ENCODE measurements at places on chromosomes 2 and 18. TPM values are rescaled to one million over a fixed set of nuclear protein-coding genes. Genes with fewer than 3 reads are reported as not detected.

DNA sequence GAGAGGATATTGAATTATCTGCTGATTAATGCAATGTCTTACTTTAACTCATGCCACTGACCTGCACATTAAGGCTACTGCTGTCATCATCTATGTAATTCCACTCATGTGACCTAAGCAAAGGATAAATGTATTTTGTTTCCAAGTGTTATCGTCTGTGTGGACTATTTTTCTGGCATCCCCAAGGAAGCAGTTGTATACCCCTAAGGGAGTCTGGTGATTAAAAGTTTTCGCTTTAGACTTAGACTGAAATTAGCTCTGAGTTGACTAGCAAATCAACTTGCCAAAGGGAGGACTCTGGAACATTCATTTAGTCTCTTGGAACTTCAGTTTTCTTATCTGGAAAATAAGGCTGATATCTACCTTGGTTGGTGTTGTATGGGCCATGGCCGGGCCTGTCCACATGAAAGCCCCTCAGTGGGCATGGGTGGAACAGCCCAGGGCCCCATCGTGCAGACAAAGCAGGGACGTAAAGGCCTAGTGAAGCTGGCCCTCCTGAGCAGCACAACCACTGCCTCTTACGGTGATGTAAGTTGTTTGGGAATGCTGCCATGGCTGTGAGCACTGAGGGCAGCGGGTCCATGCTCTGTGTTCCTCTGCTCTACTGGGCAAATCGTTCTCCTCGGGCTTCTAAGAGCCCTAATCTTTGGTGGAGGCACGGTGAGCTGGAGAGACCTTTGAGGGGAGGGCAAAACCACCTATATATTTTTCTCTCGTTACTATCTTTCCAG is 144.4 kb upstream of the RNF152 start:
- no peak for DNase-seq

GRCh38 chr2:28053597-28053996 is 163.1 kb downstream of the BABAM2 start:
- no peak for DNase-seq

DNA sequence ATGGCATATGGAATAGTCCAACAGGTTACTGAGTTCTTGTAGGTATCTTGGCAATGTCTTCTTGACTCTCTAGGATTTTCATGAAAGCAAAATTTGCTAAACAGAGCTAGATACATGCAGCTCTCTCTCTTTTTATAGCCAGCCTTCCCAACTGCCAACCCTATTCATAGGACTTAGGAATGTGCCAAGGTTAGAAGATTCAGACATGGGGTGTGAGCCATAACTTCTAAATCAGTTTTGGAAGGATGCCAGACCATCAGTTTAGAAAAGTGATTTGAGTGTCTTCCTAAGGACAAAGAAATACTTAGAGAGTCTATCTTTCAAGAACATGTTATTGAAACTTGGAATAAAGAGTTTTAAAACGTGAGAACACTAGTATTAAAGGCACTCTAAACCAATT is 619.5 kb upstream of the FANCL start:
- DNase-seq, result no peak

DNA sequence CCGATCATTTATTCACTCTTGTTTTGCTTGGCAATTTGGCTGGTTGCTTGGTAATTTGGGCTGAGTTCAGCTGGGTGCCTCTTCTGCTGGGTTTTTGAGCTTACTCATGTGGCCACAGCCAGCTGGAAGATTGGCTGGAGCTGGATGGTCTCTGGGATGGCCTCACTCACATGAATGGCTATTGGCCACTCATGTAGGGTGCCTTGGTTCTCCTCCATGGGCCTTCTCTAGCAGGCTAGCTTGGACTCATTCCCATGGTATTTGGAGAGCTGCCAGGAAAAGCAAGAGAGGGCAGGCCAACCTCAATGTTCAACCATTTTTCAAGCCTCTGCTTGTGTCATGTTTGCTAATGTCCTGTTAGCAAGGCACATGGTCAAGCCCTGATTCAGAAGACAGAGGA is 16.9 kb downstream of the ZAP70 start:
- DNase-seq, result no peak

GRCh38 chr2:121570036-121570666 is 39.5 kb downstream of the RNU4ATAC start:
- no peak for DNase-seq

GRCh38 chr18:79862562-79862961 is 64.8 kb downstream of the KCNG2 start:
- DNase-seq, result no peak

GRCh38 chr18:59466980-59467379 is 107.9 kb upstream of the LMAN1 start:
- no peak for DNase-seq

The HSBP1L1 gene
- 7.2 TPM for total RNA-seq

- DNase-seq, result no peak
Measured at GRCh38 chr18:33440060-33441043, at the start of gene CCDC178. TSS of gene CCDC178 (minus strand) at chr18:33440721. CDS start at chr18:33412088, 28,633 bp downstream.

GRCh38 chr2:120559401-120559800 is 176.3 kb upstream of the GLI2 start:
- no peak for DNase-seq

- no peak for DNase-seq
Measured at GRCh38 chr2:205590759-205591158, 91.5 kb upstream of the NRP2 start.
